ENCODE measurements at places on chromosomes 7 and 10. TPM values are rescaled to one million over a fixed set of nuclear protein-coding genes. Genes with fewer than 3 reads are reported as not detected.
A peak's percentile ranks its signal among the peaks of the same experiment; 100 is the strongest.

The PTF1A gene
- not detected for total RNA-seq

The ADCK2 gene
- 9.5 TPM for total RNA-seq

The RP9 gene
- total RNA-seq, result 4.9 TPM

The CPN1 gene
- total RNA-seq, result 76.6 TPM

The EVX1 gene
- not detected for total RNA-seq

The AGMO gene
- 38.2 TPM for total RNA-seq

The TMEM106B gene
- total RNA-seq, result 26.9 TPM

The TRIM74 gene
- total RNA-seq, result 0.88 TPM

The SH3PXD2A gene
- 3.0 TPM for total RNA-seq

The STK31 gene
- total RNA-seq, result 0.39 TPM

The CALML5 gene
- total RNA-seq, result not detected

The PHYHIPL gene
- total RNA-seq, result 0.49 TPM

The TMEM176A gene
- 820 TPM for total RNA-seq

DNA sequence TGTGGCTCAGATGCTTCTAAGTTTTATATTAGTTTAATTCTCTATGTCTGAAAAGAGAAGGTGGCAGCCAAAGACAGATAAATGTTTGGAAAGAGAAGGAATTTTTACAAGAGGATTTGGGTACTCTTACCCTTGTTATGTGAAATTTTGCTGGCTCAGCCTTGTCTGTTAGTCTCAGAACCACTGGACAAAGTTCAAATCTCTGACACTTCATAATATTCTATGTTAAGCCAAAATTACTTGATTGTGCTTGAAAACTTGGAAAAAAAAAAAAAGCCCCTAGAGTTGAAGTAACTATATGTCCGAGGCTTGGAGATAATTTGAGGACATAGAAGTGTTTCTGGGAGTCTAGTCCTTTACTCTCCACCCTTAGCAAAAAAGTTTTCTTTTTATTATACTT, 1079.3 kb upstream of the LRRTM3 start:
- DNase-seq, result no peak

- no peak for DNase-seq
Measured at GRCh38 chr7:91750091-91750490, 130.4 kb downstream of the MTERF1 start.

- DNase-seq, result no peak
Measured at GRCh38 chr7:73976761-73977618, 51.0 kb upstream of the ELN start.

- no peak for DNase-seq
Measured at GRCh38 chr7:124460056-124460450, 305.5 kb downstream of the GPR37 start.

GRCh38 chr7:80779456-80779855, 139.4 kb downstream of the SEMA3C start:
- DNase-seq, result no peak

- no peak for DNase-seq
Measured at GRCh38 chr7:35386816-35387706, 133.2 kb upstream of the TBX20 start.

DNA sequence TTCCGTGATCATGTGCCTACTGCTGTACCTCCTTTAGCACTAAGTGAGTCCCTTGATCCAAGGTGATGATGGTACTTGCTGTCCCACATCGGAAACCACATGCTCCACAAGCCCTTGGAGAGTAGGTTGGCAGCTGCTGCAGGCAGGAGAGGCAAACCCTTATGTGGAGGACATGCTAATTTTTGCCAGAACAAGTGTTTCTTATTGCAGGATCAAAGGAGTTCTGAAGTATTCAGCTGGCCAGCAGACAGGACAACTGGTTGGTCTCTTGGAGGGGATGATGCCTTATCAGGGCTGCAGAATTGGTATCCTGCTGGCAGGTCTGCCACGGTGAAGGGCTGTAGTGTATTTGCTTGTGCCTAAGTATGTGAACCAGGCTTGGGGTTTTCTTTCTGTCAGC, 36.8 kb downstream of the NACAD start:
- no peak for DNase-seq

DNA sequence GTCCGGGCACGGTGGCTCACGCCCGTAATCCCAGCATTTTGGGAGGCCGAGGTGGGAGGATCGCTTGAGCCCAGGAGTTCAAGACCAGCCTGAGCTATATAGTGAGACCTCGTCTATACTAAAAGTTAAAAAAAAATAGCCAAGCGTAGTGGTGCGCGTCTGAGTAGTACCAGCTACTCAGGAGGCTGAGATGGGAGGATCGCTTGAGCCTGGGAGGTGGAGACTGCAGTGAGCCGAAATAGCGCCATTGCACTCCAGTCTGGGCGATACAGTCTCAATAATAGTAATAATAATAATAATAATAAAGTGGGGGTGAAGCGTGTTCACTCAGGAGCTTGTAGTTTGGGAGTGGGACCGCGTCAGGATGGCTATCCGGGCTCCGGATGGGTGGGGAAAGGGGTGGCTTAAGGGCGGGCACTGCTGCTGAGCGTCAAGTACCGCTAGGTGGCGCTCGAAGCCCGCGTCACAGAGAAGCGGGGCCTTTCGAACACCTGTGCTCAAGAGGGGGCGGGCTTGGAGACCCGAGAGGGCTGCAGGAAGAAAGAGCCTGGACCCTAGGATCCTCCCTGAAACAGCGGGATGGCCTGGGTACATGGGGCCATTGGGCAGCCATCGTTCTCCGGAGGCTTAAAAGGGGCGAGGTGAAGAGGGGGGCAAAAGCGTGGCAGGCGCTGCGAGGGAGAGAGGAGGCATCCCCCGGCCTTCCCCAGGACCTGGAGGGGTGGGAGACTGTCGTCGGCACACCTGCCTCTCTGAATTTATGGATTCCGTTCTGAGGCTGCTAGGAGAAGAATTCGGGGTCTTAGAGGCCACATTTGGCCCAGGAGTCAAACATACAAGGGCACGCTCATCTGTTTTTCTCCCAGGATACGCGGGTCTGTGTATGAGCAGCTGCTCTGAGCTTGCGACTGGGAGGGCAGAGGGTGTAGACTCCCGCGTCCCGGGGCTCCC, 14.5 kb downstream of the LBX1 start:
- peak; percentile 58 for DNase-seq

GRCh38 chr10:93065675-93066543, 5.3 kb downstream of the CYP26C1 start:
- no peak for DNase-seq

GRCh38 chr7:29044554-29044953, 86.4 kb upstream of the TRIL start:
- DNase-seq, result no peak

DNA sequence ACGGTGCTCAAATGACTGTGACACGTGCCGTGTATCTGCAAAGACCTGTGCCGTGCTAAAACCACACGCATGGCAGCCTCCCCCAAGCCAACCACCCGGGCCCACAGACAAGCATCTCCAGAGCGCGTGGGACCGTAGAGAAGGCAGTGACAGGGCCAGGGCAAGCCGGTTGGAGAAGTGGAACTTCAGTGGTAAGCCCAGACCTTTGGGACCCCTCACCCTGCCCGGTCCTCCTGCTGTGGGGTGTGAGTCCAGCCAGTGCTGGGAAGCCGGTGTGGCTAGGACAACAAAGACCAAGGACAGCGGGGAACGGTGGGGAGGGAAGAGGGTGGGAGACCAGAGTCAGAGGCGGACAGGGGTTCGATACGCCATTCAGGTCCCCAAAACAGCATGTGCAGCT, 476.2 kb downstream of the DNAJB6 start:
- peak; percentile 40 for DNase-seq

DNA sequence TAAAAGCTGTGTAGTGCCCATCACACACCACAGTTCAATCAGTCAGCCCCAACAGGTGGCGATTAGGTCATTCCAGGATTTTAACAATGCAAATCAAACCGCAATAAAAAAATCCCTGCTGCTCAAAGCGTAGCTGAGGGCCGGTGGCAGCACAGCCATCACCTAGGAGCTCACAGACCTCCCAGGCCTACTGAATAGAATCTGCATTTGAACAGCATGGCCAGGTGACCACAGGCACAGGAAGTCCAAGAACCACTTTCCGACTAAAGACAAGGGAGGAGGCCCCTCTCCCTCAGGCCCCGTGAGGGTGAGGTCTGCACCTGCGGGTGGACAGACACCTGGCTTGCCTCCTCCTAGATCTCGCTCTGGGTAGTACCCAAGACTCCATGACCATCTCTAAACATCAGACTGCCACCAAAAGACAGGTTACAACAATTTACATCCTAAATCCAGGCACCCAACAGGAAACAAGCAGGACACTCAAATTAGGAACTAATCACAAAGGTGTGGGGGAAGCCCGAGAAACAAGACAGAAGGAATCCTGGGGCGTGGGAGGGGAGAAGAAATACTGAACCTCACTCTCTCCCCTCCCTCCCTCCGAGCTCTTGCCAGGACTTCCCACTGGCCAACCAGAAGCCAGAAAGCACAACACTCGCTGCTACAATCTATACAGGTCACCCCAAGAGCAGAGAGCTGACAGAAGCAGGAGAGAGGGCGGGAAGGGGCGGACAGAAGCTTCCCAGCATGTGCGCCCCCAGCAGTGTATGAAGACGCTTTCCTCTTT, 19.2 kb downstream of the GNA12 start:
- no peak for DNase-seq

GRCh38 chr7:120927454-120928103, 23.0 kb upstream of the ING3 start:
- no peak for DNase-seq

- no peak for DNase-seq
Measured at GRCh38 chr7:107696330-107696946, 35.8 kb downstream of the SLC26A4 start.

DNA sequence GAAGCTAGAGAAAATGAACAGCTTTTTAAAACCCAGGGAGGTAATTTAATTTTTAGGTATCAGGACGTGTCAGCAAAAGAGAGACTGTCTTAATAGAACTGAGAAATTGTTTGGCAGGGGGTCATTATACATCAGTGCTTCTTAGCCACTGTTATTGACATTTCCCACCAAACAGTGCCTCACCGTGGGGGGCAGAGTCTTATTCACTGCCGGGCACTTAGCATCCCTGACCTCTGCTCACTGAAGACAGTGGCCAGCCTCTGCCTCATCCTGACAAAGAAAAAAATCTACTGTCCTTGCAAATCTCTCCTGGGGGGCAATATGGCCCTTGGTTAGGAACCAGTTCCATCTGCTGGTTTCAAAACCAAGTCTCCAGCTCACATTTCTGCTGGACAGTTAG, 14.2 kb upstream of the MKI67 start:
- no peak for DNase-seq
